ENCODE measurements at places on chromosomes 5 and 9.

GRCh38 chr5:93340881-93341280 is 240.1 kb downstream of the NR2F1-AS1 start:
- H3K36me3 ChIP-seq: no peaks in the 10 kb centered on the region
- DNase-seq: no peak
- no peak overlapping the region for H3K4me3 ChIP-seq
- no peaks in the 10 kb centered on the region for H3K4me1 ChIP-seq
- H3K27ac ChIP-seq: no peak overlapping the region
- no peaks in the 10 kb centered on the region for H3K27me3 ChIP-seq

GRCh38 chr9:29514336-29514735 is 1941.1 kb upstream of the C9orf72 start:
- no peak overlapping the region for H3K27ac ChIP-seq
- H3K4me1 ChIP-seq: no peaks in the 10 kb centered on the region
- H3K27me3 ChIP-seq: no peaks in the 10 kb centered on the region
- no peak overlapping the region for H3K4me3 ChIP-seq

DNA sequence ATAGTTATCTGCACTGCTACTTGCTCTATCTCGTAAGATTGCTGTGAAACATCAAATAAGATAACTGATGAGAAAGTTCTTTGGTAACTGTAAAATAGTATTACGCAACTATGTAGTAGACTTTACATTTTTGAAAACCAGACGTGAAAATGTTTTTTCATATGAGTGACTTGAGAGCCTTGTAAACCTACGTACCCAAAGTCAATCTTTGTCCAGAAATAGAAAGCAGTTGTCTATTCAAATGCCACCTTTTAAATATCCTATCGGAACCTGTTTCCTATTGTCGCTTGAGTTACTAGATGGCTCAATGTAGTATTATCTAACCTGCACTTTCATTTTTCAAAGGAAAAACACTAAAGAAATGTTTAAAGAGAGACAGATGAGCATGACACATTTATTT is 1.6 kb downstream of the FNIP1 start:
- H3K36me3 ChIP-seq: no peaks in the 10 kb centered on the region
- H3K4me3 ChIP-seq: peak overlapping the region; percentile 82
- no peaks in the 10 kb centered on the region for H3K4me1 ChIP-seq
- DNase-seq: no peak
- no peak overlapping the region for H3K27ac ChIP-seq

DNA sequence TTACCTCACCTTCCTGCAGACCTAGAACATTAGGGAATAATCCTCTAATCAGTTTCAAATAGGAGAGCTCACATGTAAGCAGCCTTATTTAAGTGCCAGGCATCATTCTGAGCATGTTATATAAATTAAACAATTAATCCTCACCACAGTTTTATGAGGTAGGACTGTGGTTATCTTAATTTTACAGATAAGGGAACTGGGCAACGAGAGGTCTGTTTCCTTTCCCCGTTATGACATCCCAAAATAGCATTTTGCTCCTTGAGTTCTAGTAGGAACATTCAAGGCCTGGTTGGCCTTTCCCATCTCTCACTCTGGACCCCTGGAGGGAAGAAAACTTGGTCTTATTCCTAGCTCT is 19.1 kb upstream of the IFNB1 start:
- H3K4me1 ChIP-seq: no peaks in the 10 kb centered on the region
- peak overlapping the region; percentile 59 for H3K27ac ChIP-seq
- DNase-seq: no peak
- peak overlapping the region; percentile 33 for H3K4me3 ChIP-seq
- no peaks in the 10 kb centered on the region for H3K36me3 ChIP-seq

DNA sequence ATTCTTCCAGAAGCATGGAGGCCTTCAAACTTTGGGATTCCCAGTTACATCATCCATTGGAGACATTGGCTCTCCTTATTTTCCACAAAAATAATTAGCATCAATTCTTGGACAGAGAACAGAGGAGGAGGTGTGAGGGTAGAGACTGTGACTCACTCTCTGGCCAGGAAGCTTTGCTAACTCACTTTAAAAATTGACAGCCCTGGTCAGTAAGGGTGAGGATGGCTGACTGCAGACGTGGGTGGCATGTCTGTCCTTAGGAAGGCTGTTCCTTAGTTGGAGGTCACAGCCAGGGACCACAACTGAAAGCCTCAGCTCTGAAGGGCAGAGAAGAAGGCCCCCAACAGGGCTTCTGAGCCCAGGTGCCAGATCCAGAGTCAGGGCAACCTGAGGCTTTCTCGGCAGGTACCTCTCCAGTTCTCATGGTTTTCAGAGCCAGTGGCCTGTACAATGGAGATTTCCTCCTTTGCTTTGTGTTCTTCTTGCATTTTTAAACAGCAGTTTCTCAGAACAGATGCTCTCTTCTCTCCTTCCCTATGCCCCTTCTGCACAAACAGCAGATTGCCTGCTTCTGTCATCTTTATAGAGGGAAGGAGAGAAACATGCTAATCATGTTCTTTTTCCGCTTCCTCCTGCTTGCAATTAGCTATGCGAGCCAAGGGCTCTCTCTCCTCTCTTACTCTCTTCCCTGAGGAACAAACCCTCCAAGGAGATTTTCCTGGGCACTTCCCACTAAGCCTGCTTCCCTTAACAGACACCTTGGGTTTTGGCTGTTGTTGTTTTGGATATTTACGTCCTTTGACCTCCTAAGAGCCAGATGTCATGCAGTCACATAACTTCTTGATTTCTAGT is 92.5 kb upstream of the ZNF366 start:
- no peak overlapping the region for H3K27ac ChIP-seq
- DNase-seq: no peak
- H3K4me1 ChIP-seq: no peaks in the 10 kb centered on the region
- H3K27me3 ChIP-seq: no peaks in the 10 kb centered on the region

DNA sequence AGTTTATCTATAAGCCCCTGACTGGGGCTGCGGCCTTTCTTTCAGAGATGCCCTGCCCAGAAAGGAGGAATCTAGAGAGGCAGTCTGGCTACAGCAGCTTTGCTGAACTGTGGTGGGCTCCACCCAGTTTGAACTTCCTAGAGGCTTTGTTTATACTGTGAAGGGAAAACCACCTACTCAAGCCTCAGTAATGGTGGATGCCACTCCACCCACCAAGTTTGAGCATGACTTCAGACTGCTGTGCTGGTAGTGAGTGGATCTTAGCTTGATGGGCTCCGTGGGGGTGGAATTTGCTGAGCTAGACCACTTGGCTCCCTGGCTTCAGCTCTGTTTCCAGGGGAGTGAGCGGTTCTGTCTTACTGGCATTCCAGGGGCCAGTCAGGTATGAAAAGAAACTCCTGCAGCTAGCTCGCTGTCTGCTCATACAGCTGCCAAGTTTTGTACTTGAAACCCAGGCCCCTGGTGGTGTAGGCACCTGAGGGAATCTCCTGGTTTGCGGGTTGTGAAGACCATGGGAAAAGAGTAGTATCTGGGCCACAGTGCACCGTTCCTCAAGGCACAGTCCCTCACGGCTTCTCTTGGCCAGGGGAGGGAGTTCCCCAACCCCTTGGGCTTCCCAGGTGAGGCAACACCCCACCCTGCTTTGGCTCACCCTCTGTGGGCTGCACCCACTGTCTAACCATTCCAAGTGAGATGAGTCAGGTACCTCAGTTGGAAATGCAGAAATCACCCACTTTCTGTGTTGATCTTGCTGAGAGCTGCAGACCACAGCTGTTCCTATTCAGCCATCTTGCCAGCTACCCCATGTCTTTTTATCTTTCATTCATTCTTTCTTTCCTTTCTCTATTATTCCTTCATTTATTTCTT is 211.8 kb upstream of the C9orf72 start:
- no peak overlapping the region for H3K4me3 ChIP-seq
- no peaks in the 10 kb centered on the region for H3K27me3 ChIP-seq
- H3K36me3 ChIP-seq: no peaks in the 10 kb centered on the region
- H3K4me1 ChIP-seq: no peaks in the 10 kb centered on the region

DNA sequence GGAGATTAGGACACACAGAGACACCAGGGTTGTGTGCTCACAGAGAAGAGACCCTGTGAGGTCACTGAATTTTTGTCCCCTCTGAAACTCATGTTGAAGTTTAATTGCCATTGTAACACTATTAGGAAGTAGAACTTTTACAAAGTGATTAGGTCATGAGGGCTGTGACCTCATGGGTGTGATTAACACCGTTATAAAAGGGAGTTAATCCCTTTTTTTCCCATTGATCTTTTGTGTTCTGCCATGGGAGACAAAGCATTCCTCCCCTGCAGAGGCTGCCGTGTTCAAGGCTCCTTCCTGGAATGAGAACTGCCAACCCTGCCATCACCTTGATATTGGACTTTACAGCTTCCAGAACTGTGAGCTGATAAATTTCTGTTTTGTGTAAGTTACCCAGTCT is 221.0 kb downstream of the ADCY2 start:
- H3K27ac ChIP-seq: no peak overlapping the region
- no peak overlapping the region for H3K4me3 ChIP-seq
- no peaks in the 10 kb centered on the region for H3K27me3 ChIP-seq
- DNase-seq: no peak
- no peaks in the 10 kb centered on the region for H3K36me3 ChIP-seq
- H3K4me1 ChIP-seq: no peaks in the 10 kb centered on the region

DNA sequence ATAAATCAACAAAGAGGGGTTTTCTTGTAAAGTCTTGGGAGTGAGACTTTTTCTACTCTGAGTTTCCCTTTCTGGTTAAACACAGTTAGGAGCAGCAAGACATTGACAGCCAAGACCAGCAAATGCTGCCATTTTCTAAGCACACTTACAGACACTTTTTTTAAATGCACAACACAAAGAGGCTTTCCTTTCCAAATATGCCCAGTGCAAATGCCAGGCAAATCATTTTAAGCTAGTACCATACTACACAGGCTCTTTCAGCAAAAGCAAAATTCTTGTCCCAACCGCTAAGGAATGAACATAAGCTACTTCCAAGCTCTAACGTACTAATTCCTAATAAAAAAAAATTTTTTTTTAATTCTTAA is 68.2 kb downstream of the DENND1A start:
- no peaks in the 10 kb centered on the region for H3K4me1 ChIP-seq
- no peaks in the 10 kb centered on the region for H3K36me3 ChIP-seq
- H3K27me3 ChIP-seq: no peaks in the 10 kb centered on the region
- no peak for DNase-seq
- H3K4me3 ChIP-seq: no peak overlapping the region
- H3K27ac ChIP-seq: no peak overlapping the region

GRCh38 chr5:172668594-172669071 is 27.6 kb downstream of the NEURL1B start:
- H3K27me3 ChIP-seq: no peaks in the 10 kb centered on the region
- peak overlapping the region; percentile 7 for H3K27ac ChIP-seq
- H3K4me3 ChIP-seq: no peak overlapping the region
- H3K4me1 ChIP-seq: no peaks in the 10 kb centered on the region

DNA sequence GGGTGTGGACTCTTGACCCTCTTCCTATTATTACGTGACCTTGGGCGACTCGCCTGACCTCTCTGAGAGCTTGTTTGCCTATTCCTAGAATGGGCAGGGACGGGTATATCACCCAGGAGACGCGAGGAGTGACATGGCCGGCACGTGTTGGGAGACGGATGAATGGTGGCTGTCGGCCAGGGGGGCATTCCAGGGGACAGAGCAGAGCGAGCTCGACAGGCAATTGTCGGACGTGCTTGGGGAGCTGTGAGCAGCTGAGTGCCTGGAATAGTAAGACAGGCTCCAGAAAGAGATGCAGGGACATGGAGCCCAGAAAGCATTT is 29.3 kb upstream of the UNC5A start:
- H3K27me3 ChIP-seq: no peaks in the 10 kb centered on the region
- no peak overlapping the region for H3K27ac ChIP-seq
- no peak overlapping the region for H3K4me3 ChIP-seq

Data from breast epithelium (tissue), 4 donors.